Fibroblast of lung (primary cell): ENCODE measurements at places on chromosomes 1 and 21.

DNA sequence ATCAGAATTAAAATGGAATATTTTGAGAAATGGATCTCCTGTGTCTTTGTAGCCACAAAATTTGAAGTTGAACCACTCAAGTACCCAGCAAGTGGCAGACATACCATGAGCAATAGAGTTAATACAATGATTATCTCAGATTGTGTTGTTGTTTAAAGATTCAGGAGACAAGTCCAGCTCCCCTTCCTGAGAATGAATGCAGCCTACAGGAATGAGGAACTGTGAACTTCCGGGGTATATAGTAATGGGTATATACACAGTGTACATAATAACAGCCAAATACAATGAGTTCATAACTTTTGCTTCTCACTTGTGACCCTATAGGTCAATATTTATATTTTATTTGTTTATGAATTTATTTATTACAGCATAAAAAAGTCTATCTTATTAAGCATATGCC is 445.0 kb downstream of the SETD4 start:
- no peaks in the 10 kb centered on the region for H3K36me3 ChIP-seq
- no peaks in the 10 kb centered on the region for H3K27me3 ChIP-seq
- H3K4me3 ChIP-seq = no peak overlapping the region

DNA sequence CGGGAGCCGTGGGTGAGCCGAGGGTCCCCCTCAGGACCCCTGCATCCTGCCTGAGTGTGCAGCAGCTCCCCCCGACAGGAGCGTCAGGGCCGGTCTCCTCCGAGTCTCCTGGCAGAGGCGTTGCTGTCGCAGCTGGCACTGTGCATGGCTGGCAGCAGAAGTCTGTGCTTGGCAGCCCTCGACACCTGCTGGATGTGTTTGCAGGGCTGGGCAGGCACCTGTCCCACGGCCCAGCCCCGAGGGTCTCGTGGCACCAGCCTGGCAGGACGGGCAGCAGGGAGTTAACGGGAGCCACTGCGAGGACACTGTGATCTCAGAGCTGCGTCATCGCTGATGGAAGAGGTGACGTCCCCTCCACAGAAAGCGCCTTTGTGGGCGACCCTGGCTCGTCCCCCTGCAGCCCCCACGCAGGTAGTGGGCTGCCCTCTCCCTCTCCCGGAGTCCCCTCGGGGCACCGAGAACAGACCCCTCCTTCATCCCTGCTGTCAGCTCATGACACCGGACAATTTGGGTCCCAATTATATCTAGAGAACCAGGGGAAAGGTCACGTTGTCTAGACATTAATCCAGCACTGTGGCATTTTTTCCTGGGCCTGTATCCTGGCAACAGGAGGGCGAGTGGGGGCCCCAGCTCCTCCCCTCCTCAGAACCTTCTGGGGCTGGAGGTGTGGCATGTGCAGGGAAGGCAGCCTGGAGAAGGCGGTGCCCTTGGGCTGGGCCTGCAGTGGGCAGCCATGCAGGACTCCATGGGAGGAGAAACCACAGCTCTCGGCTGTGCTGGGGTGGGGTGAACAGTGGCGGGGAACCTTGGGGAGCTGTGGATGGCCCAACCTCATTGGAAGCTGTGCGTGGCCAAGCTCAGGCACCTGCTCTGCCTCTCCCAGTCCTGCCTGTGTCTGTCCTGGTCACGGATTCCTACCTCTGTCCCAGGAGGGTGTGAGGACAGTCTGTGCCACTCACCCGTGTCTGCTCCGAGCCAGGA is 15.4 kb downstream of the COL18A1 start:
- H3K27me3 ChIP-seq = no peaks in the 10 kb centered on the region
- no peaks in the 10 kb centered on the region for H3K4me1 ChIP-seq
- H3K27ac ChIP-seq = no peak overlapping the region
- H3K4me3 ChIP-seq = no peak overlapping the region

DNA sequence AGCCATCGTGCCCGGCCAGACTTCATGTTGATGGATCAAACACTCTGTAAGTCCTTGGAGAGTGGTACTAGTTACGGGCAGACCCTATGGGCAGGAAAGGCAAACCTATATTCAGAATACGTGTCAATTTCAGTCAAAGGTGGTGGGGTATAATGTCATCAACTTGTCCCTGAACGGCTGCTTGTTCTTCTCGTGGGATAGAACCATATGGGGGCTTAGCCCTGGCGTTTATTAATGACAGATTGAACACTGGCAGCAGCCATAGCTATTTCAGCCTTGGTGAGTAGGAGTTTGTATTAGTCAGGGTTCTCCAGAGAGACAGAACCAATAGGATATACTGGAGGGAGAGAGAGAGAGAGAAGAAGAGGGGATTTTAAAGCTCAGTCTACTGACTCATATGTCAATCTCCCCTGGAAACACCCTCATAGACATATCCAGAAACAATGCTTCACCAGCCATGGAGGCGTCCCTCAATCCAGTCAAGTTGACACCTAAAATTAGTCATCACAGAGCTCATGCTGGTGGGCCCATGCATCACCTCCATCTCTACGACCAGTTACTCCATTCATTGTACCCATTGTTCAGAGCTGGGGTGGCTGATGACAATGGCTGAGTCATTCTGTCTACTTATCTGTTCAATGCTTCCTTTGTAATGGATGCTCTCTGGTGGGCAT is 16.1 kb upstream of the AQP10 start:
- DNase-seq = peak; percentile 61
- no peak overlapping the region for H3K4me3 ChIP-seq
- no peaks in the 10 kb centered on the region for H3K4me1 ChIP-seq
- H3K27me3 ChIP-seq = no peaks in the 10 kb centered on the region
- no peak overlapping the region for H3K27ac ChIP-seq
- no peaks in the 10 kb centered on the region for H3K36me3 ChIP-seq

DNA sequence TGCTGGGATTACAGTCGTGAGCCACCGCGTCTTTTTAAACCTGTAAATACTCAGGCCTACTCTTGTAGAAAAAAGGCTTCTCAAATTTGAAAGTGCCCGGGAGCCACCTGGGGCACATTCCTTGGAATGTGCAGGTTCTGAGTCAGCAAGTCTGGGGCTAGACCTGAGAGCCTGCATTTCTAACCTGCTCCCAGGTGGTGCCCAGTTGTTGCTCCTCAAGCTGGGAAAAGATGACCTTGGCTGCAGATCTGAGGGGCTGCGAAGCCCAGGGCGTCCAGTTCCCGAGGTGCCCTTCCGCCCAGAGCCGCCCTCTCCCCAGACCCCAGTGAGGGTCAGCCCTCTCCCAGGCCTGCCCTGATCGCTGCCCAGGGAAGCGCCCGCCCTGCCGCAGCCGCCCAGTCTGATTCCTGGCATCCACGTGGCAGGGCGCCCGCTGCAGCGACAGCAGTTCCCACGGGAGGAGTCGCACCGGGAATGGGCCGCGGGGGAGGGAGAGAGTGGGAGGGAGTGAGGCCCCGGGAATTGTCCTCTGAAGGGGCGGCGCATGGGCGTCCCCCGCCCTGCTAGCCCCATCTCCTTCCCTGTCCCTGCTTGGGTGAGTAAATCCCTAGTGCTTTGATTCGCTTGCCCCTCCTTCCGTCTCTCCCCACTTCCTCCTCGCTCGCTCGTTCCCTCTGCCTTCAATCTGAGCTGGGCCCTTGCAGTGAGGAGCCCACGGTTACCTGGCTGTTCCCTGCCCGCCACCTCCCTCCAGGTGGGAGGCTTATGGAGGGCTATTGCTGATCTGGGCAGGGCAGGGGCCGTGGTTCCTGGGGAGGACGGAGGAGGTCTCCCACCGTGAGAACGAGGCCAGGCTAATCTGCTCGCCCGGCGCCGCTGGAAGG is 18.8 kb upstream of the TENT5B start:
- peak overlapping the region; percentile 26 for H3K4me3 ChIP-seq
- H3K27me3 ChIP-seq = no peaks in the 10 kb centered on the region
- peak; percentile 83 for DNase-seq
- H3K27ac ChIP-seq = no peak overlapping the region
- H3K4me1 ChIP-seq = peaks cover 15% of the 10 kb centered on the region

DNA sequence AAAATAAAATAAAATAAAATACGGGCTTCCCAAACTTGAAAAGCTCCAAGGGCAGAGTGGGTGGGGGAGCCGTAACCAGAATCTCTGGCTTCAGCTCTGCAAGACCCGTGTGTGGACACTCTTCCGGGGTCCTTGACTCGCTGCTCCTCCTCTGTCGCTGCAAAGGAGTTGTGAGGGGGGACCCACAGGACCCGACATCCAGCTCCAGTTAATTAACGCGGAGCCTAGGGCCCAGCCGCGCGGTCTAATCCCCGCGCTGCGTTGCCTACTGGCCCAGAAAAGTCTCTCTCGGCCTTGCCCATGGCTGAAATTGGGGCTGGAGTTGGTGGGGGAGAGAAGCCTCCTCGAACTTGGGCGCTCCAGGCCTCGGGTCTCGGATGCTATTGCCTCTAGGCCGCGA is 1.8 kb downstream of the LMX1A start:
- H3K4me3 ChIP-seq = no peak overlapping the region
- no peaks in the 10 kb centered on the region for H3K36me3 ChIP-seq
- DNase-seq = no peak
- no peak overlapping the region for H3K27ac ChIP-seq

- no peak for DNase-seq
- no peak overlapping the region for H3K4me3 ChIP-seq
- H3K36me3 ChIP-seq = no peaks in the 10 kb centered on the region
Observed at GRCh38 chr1:26703478-26703877, 7.7 kb downstream of the ARID1A start.

GRCh38 chr1:209710093-209710492 is 5.4 kb downstream of the HSD11B1 start:
- H3K4me3 ChIP-seq = no peak overlapping the region
- peaks cover 2% of the 10 kb centered on the region for H3K4me1 ChIP-seq
- H3K27me3 ChIP-seq = no peaks in the 10 kb centered on the region
- no peaks in the 10 kb centered on the region for H3K36me3 ChIP-seq
- no peak for DNase-seq

- H3K27ac ChIP-seq = peak overlapping the region; percentile 66
- H3K36me3 ChIP-seq = peaks cover 23% of the 10 kb centered on the region
- DNase-seq = no peak
- no peak overlapping the region for H3K4me3 ChIP-seq
Observed at GRCh38 chr1:201718346-201719202, 110.4 kb upstream of the IPO9 start.

DNA sequence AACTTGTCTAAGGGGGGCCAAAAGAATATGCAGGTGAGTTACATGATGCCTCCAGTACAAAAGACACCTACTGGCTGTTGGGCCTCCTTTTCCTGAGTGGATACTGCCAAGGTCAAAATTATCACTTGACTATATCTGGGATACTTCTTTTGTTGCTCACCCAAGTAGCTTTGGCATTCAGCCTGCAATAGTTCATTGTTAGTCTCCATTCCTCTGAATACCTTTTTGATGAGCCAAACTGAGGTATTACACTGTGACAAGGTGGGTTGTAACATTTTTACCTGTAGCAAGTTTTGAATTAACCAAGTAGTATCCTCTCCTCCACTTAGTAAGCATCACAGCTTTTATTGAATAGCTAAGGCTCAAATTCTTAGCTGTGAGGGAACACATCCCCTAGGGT is 408.0 kb downstream of the LRRIQ3 start:
- H3K27me3 ChIP-seq = no peaks in the 10 kb centered on the region
- no peak overlapping the region for H3K4me3 ChIP-seq
- no peak for DNase-seq
- H3K27ac ChIP-seq = no peak overlapping the region
- no peaks in the 10 kb centered on the region for H3K4me1 ChIP-seq

- DNase-seq = peak; percentile 38
- H3K4me1 ChIP-seq = no peaks in the 10 kb centered on the region
- H3K27ac ChIP-seq = no peak overlapping the region
Observed at GRCh38 chr1:76759950-76760349, 107.3 kb upstream of the ST6GALNAC5 start.
